Pulmonary artery endothelial cell (primary cell): ENCODE measurements at places on chromosomes 7 and 10.

DNA sequence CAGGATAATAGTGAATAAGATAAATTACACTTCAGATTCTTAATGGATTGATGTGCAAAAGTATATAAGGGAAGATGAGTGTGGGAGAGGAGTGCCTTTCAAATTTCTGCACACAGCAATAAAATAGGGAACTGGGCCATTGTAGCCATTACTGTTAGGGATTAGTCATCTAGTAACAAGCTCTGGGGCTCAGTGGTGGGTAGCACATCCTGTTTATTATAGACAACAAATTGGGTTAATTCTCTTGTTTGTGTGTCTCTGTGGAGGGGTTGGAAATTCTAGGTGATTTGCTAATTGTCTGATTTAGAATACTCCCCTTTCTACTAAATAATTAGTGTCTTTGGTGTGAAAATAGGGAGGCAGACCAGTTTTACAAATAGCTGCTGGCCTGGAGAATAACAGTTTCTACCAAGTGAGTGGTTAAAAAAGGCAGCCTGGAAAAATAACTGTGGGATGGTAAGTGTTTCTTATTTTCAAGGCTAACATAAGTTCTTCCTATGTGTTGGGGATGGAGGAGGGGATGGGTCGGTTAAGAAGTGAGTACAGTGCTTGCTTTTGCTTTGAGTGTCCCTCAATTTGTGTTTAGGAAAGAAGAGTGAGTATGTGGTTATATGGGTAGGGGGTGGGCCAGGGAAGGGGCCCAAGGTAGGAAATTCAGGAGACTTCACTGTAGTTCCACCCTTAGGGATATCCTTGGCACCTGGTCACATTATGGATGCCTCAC is 43.3 kb upstream of the TMEM248 start:
- no peak for DNase-seq

DNA sequence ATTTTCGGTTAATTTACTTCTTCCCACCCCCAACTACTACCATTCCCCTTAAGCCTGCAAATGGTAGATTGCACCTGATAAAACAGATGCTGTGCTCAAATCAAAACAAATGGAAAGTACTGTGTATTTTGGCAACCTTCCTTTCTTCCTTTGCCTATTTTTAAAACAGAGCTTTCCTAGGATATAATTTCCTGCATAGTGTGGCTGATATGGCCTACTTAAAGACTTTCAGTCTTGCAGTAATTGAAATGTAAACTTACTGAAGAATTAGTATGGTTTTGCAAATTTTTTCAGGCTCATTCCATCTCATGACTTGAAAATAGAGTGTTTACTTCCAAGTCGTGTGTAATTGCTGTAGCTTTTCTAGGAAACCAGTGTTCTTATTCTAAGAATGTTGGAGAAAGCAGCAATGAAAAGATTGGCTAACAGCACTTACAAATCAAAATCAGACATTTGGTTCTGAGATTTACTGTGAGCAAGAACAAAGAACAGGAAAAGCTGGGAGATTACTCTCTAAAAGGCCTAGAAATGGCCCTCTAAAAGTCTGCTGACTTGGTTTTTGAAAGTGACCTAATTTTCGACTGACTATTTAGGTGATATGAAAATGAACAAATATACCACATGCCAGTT is 52.0 kb downstream of the REEP3 start:
- DNase-seq = peak; percentile 61

GRCh38 chr7:20993693-20994092 is 207.0 kb upstream of the SP8 start:
- DNase-seq = no peak

DNA sequence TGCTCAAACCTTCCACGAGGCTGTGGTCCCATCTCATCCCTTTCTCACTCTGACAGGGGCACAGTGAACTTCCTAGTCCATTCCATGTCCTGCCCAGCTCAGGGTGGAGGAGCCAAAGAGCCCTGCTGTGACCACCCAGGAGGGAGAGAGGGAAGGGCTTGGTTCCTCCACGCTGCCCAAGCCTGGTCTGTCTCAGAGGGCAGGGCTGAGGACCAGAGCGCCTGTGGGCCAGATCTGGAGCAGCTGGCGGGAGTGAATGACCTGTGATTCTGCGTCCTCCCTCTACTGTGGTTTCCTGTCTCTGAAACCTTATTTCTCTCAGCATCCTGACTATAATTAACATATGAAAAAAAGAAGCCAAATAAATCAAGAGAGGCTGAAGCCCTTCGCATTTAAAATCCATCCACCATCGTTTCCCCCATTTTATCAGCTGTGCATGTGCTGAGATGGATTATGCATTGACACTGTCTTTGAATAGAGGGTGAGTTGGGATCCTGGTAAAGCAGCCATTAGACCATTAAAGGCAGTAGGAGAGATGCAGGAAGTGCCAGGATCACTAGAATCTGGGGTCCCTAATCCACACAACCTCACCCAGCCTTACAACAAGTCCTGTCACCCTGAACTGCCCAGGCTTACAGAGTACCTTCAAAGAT is 165.6 kb downstream of the DPP6 start:
- DNase-seq = no peak

GRCh38 chr7:70975754-70976153 is 156.2 kb upstream of the GALNT17 start:
- no peak for DNase-seq

DNA sequence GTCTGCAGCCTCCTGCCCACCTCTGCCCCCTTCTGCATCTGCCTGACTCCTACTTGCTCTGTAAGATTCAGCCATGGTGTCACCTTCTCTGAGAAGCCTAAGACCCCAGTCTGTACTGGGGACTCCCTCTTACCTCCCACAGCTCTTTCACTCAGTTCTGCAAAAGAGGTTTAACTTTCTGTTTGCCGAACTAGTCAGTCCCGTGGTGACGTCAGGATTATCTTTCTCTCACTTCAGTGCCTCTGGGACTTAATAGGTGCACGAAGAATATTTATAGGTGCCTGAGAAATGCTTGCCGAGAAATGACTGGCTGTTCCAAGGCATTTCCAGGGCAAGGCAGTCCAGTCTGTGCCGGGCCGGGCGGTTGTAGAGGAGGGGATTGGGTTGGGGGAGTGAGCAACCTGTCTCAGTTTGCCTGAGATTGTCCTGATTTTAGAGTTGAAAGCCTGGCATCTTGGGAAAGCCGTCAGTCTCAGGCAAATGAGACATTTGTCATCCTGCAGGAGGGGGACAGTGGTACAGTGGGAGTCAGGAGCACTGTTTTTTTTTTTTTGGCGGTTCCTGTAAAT is 227.5 kb upstream of the NPVF start:
- DNase-seq = no peak

GRCh38 chr10:28411648-28412047 is 108.8 kb upstream of the MPP7 start:
- DNase-seq = no peak

- DNase-seq = no peak
These were observed 551.0 kb upstream of the AUTS2 start for GRCh38 chr7:69047151-69047754.

DNA sequence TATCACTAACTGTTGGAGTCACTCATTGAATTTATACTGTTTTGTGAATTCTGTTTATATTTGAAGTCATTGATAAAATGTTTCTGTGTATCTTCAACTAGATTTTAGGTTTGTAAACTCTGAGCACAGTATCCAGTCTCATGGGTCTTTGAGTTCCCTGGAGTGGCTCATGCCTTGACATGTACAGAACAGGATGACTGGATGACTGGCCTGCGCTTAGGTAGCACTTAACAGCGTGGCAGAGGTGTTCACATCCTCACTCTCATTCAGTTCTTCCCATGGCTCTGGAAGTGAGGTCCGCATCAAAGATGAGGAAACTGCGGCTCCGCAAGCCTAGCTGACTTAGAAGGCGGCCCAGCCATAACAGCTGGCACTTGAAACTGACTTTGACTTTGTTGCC is 576.9 kb downstream of the SUGCT start:
- no peak for DNase-seq

GRCh38 chr7:151608031-151608551 is 88.4 kb upstream of the RHEB start:
- no peak for DNase-seq

GRCh38 chr10:122199070-122199469 is 72.0 kb upstream of the BTBD16 start:
- DNase-seq = no peak

GRCh38 chr10:3895045-3895631 is 110.1 kb upstream of the KLF6 start:
- peak; percentile 78 for DNase-seq

GRCh38 chr7:28136885-28137284 is 43.7 kb downstream of the JAZF1 start:
- no peak for DNase-seq

- no peak for DNase-seq
These were observed 64.3 kb upstream of the AGK start for GRCh38 chr7:141486959-141487358.

DNA sequence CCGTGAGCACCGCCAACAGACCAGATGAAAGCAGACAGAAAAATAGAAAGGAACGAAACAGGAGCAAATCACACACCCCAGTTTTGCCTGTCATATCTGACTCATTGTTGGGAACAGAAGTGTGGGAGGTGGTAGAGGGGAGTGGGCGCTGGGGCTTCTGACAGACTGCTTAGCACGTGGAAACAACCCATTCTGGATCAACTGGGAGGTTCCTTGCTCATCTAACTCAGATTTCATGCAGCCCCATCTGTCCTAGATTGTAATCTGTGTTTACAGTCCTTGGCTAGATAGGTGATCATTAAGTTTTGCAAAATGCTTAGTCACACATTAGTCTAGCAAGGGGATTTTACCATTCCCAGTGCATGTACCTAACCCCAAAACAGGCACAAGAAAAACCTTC is 154.1 kb downstream of the NRP1 start:
- DNase-seq = no peak

DNA sequence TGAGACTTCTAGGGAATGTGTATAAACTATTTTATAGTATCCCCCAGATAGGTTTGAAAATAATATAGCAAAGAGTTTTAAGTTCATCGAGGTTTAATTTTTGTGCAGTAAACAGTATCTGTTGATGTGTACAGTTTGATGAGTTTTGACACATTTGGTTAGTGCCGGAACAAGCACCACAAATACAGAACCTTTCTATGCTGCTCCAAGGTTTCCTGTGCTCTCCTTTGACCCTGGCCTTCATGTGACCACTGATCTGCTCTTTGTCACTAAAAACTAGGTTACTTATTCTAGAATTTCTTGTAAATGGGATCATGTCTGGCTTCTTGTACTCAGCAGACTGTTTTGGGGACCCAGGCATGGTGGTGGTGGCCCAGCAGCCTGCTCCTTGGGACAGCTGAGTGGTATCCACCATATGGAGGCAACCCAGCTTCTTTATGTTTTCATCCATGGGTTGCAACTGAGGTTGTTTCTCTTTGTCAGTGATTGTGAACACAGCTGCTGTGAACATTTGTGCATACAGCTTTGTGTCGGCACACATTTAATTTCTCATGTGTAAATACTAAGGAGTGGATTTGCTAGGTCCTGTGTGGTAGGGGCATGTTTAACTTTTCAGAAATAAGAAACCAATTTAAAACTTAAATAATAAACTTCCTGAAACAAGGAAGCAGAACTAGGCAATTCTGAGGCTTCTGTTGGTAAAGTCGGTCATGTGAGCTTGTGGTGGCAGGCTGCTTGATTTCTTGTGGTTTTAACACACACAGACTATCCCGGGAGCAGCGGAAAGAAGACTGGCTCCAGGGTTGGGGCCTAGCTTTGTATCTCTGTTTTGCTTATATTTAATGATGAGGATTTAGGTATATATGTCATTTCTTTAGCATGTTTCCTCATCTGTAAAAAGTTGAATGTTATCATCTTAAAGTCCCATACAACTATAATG is 219.4 kb downstream of the ABCA13 start:
- no peak for DNase-seq

GRCh38 chr7:47953822-47954221 is 5.6 kb upstream of the PKD1L1 start:
- no peak for DNase-seq

GRCh38 chr10:71396084-71396710 is 523 bp upstream of the CDH23 start:
- DNase-seq = no peak

GRCh38 chr7:129376778-129377700 is 57.2 kb upstream of the STRIP2 start:
- DNase-seq = no peak

- DNase-seq = peak; percentile 8
These were observed 244.3 kb downstream of the MTERF1 start for GRCh38 chr7:91636129-91636724.

- DNase-seq = peak; percentile 85
These were observed 76.2 kb downstream of the CTBP2 start for GRCh38 chr10:125084191-125084613.

DNA sequence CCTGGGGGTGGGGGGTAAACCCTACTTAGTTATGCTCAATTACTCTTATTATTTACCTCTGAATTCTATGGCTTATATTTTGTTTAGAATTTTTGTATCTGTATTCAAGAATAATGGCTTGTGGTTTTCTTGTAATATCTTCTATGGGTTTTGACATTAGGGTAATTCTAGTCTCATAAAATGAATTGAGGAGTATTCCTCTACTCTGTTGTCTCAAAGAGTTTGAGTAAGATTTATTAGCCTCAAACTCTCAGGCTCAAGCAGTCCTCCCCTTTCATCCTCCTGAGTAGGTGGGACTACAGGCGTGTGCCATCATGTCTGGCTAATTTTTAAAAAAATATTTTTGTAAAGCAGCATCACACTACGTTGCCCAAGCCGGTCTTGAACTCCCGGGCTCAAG is 19.6 kb upstream of the UCMA start:
- no peak for DNase-seq

GRCh38 chr10:100043344-100043743 is 33.6 kb upstream of the DNMBP start:
- no peak for DNase-seq

GRCh38 chr7:111953611-111954010 is 252.6 kb downstream of the DOCK4 start:
- no peak for DNase-seq

DNA sequence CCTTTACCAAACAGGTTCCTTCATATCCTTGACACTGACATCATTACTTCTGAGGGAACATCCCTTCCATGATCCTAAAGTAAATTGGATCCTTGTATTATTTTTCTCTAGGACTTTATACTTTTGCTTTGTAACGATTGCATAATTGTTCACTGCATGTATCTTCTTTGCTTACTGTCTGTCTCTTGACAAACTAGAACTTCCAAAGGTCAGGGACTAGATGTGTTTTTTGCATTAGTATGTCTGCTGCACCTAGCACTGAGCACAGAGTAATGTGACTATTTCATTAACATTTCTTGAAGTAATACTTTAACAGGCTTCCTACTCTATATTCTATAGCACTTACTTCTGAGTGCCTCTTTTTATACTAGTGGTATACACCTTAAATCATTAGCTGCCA is 976.6 kb upstream of the SORCS1 start:
- no peak for DNase-seq

GRCh38 chr7:101624246-101625001 is 4.7 kb downstream of the MYL10 start:
- DNase-seq = no peak

- DNase-seq = no peak
These were observed 66.7 kb downstream of the DLG5 start for GRCh38 chr10:77859865-77860282.
